Muscle of arm (tissue), 14 donors: ENCODE measurements at places on chromosomes 4 and X. TPM values are rescaled to one million over a fixed set of nuclear protein-coding genes. Genes with fewer than 3 reads are reported as not detected.
A peak's percentile ranks its signal among the peaks of the same experiment; 100 is the strongest.

GRCh38 chrX:103540145-103540544, 20.9 kb upstream of the RAB40A start:
- no peak for DNase-seq

GRCh38 chr4:169051761-169052593, 41.9 kb upstream of the CBR4 start:
- peak; percentile 88 for DNase-seq

The CLIC2 gene
- 8.0 TPM for polyA plus RNA-seq

The CHRDL1 gene
- polyA plus RNA-seq, result 12.9 TPM

The TEX11 gene
- not detected for polyA plus RNA-seq
